ENCODE measurements at places on chromosomes 2 and 18.

GRCh38 chr2:233802132-233802815, 24.1 kb downstream of the MROH2A start:
- DNase-seq = no peak

- DNase-seq = no peak
Observed at GRCh38 chr18:68406761-68407160, 308.1 kb downstream of the TMX3 start.

DNA sequence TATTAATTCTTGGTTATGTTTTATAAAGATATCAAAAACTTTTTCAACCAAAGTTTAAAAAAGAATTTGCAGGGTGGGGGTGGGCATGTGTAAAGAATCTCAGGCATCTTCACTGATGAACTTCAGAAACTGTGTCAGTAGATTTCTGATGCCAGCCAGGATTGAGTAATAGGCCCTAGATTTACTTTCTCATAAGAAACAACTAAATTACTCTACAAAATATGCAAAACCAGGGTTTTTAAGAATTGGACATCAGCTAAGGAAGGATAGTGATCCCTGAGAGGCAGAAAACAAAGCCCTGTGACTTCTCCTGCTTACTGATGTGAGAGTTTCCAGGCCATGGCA, 11.9 kb upstream of the IL1R1 start:
- no peak for DNase-seq

- no peak for DNase-seq
Observed at GRCh38 chr2:136208682-136209420, 90.9 kb upstream of the CXCR4 start.

DNA sequence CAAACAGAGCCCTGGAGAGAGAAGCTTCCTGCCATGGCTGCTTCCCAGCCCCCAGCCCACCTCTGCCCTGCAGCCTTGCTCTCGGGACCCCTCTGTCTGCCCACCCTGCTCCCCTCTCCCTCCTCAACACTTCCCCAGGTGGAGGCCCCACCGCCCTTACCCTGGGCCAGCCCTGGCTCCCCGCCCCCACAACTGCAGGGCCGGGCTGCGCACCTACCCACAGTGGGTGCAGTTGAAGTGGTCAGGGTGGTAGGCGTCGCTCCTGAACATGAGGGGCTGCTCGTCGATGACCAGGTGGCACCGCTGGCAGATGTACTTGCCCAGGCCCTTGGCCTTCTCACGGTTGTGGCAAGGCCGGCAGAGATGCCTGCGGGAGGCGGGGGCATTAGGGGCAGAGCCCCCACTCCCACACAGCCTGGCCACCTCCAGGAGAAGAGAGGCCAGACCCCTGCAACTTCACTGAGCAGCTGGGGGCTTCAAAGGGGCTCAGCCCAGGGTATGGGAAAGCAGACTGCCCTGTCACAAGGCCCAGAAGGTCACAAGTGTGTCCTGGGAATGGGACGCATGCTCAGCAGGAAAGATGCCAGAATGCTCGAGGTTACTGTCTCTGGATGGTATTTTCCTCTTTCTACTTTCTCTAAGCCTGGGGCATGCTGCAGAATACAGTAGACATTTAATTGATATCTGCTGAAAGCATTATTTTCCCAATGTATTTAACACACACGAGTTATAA, 3.1 kb upstream of the GPR17 start:
- DNase-seq = no peak

- DNase-seq = no peak
Observed at GRCh38 chr18:59610546-59611140, 86.6 kb downstream of the CCBE1 start.

- DNase-seq = no peak
Observed at GRCh38 chr2:202494300-202495229, 118.4 kb downstream of the BMPR2 start.

DNA sequence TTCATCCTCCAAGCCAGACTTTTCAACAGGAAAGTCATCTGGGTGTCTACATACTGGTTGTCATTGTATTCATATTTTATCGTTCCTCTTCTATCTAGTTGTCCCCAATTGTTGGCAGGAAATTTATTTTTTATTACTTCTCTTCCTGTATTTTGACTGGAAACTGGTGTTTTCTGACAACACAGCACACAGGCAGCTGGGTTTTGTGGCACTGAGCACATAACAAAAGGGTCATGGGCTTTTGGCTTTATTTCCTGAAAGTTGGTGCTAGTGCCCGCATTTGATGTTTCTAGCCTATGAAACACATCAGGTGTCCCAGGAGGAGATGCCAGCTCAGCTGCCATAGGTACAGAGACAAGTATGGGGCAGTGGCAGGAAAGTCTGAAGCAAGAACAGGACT, 126.4 kb downstream of the TMEM17 start:
- DNase-seq = no peak

DNA sequence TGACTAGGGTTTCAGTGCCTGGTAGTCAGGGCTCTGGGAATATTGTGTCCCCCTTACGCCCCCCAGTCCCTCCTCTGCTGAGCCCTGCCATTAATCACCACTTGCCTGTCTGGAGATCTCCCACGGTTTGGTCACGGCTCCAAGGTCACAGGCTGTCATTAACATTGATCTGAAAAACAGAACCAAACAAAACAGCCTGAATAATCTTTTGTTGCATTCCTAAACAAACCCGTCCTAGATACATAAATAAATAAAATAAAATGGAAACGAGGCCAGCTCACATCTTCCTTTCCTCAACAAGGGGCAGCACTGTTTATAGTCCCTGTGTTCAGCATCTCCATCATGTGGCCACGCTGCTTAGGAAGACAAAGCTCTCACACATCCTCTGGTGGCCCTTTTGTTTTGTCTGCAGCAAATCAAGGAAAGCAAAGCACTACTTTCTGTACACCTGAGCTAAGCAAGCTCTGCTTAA, 282.8 kb downstream of the AGPS start:
- DNase-seq = no peak

DNA sequence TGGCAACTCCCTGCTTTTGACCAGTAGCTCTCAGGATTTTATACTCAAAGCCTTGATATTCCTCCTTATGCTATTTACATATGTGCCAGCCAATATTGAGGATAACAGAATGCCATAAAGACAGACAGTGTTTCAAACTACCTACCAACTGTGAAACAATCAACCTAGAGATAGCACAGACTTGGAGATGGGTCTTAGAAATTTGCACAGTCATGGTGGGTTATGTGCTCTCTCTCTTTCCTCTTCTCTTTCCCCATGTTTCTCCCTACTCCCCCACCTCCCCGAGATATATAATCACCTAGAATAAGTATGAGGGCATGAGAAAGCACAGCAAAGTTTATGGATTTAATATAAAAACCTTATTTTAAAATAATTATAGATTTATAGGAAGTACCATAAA, 24.2 kb upstream of the SUCLG1 start:
- DNase-seq = no peak

DNA sequence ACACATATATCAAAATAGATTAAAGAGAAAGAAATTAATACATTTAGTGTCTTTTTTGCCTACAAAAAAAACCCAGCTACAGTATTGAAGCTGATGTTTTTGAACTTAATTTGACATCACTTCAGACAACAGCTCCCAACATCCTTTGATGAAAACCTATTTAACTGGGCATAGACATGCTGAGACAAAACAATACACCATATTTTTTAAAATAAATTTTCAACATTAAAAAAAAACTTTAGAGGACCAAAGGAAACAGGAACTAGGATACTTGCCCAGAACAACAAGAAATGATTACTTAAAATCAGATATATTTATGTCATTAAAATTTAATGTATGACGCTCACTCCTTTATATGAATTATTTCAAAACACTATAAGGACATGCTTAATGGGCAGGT, 178.1 kb downstream of the MREG start:
- DNase-seq = no peak

- no peak for DNase-seq
Observed at GRCh38 chr2:70730730-70731129, 37.3 kb downstream of the ADD2 start.

DNA sequence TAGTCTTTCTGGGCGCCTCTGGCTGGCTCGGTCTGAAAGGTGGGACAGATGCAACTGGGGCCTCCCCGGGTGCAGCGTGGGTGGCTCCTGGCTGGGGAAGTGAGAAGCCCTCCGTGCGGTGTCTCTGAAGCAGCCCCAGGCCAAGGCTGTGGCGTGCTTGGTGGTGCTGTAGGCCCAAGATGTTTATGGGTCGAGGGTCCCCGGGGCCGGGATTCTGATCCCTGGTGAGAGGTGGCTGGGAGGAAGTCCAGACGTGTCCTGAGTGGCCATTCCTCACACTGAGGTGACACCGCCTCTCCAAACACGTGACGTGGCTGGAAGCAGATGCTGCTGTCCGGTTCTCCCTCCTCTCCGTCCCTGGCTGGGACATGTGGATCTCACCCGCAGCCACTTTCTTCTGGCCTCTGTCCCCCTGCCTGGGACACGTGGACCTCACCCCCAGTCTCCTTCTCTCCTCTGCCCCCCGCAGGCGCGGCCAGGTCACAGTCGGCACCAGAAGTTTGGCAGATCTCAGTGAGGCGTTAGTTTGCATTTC, 12.6 kb downstream of the RTP5 start:
- peak; percentile 74 for DNase-seq

DNA sequence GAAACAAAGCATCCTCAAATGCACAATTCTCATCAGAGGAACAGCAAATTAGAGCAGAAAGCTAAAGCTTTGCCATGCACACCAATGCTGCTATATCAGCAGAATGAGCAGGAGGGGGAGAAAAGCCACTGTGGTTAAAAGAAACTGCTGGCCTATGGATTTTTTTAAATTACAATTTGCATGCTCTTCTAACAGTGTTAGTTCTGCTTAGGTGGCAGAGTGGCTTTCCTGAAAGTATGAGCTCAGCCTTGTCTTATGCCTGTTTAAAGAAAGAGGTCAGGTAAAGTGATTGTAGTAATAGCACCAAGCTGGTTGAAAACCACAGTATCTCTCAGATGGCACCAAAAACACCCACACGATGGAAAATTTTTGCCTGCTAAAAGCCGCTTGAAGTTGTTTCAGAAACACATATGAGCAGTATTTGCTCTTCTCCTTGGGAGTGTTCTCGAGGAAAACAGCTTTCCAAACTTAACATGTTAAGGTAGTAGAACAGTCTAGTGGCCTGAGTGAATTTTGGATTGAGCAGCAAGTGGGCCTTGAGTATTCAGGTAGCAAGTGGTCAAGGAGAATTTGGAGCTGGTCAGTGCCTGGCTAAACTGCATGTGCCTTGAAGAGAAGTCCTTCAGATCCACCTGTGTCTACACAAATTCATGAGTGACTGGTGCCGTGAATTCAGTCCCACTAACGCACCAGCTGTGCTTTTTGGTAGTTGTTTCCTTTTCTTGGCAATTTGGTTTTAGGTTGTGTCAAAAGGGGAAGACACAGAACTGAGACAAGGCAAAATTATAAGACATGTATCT, 19.6 kb upstream of the NDUFV2 start:
- peak; percentile 97 for DNase-seq

DNA sequence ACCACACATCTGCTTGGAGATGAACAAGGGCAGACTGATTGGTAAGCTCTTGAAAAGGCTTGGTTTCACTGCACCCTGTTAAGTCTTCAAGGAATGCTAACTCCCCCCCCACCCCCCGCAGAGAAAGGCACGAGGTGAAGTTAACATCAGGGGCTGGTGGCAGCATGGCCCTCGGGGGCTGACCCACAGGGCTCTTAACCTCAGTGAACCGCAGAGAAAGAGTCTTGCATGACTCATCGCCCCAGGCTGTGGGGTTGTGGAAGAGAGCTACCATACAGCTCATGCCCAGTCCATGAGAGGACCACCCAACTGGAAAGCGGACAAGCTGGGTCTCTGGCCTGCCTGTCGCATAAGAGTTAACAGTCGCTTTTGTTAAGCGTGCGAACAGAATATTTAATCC, 10.6 kb upstream of the CEP68 start:
- no peak for DNase-seq

GRCh38 chr2:26616706-26617587, 24.2 kb downstream of the CIB4 start:
- DNase-seq = no peak

GRCh38 chr2:25566694-25567093, 106.7 kb downstream of the DTNB start:
- peak; percentile 85 for DNase-seq

DNA sequence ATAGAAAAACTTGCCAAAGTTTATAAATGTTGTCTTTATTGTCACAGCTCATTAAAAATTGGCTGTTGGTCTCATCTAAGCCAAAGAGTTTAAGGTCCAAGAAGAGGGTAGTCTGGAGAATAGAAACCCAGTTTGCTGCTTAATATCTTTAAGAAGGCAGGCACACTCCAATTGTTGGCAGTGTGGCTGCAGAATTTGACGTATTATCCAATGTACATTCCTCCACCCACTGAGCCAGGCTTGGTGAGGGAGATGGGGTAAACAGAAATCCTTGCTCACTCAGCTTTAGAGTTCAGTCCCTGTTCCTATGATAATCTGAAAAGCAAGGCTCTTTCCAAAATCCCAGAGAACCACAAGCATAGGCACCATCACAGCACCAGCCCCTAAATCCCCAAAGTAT, 10.7 kb upstream of the ADD2 start:
- DNase-seq = no peak

DNA sequence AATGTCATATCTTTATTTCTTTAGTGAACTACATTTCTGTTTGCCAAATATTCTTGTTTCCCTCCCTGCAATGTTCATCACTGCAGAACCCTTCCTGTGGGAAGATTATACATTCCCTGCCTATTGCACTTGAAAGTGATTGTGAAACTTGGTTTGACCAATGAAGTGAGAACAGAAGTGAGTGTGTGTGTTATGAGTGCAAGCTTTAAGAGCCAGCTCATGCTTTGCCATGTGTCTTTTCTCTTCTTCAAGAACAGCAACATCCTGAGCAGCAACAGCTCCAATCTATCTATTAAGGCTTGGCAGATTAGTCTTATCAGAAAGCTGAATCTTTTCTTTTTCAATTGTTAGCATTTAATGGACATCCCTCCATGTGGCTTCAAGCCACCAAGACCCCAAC, 42.0 kb upstream of the UBE2E3 start:
- DNase-seq = no peak

- no peak for DNase-seq
Observed at GRCh38 chr2:108617617-108618016, 83.3 kb downstream of the LIMS1 start.

GRCh38 chr2:235394278-235394828, 99.5 kb upstream of the AGAP1 start:
- DNase-seq = no peak

GRCh38 chr18:35041815-35042387, 688 bp downstream of the MAPRE2 start:
- DNase-seq = peak; percentile 23

DNA sequence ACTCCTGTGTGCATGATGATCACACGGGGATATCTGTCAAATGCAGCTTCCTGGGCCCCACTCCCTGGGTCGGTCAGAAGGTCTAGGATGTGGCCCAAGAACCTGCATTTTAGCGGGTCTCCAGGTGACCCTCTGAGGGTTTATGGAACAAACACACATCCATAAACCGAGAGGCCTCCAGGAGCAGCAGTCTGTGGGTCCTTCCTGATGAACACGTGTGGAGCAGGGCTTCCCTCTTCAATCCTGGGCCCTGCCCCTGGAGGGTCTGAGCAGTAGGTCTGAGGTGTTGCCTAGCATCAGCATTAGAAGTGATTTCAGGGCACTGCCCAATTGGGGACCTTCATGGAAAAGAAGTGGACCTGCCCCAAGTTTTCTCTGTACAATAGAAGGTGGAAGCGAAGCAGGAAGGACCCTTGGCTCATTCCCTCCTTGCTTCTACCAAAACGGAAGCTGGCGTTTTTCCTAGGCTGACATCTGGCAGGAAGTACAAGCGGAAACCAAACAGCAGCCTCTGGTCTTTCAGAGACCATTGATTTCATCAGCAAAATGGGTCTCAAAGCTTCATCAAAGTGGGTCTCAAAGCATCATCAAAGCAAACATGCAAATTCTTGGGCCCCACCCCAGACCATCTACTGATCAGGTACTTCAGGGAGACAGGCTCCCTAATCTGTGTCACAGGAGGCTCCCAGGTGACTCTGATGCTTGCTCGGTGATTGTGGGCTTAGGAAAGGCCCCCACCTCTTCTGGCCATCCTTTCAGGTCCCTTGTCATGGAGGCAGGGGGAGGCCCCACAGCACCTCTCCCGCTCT, 30.7 kb downstream of the INO80C start:
- no peak for DNase-seq
